Foreskin keratinocyte (primary cell): ENCODE measurements at places on chromosomes 12 and 14. TPM values are rescaled to one million over a fixed set of nuclear protein-coding genes. Genes with fewer than 3 reads are reported as not detected.

MEG3 gene
- 7.7 and 10.4 TPM in 2 replicates for polyA plus RNA-seq

TMEM30B gene
- polyA plus RNA-seq = 7.6 and 9.5 TPM in 2 replicates

RNASE3 gene
- not detected in 2 replicates for polyA plus RNA-seq

TMEM253 gene
- 1.2 and 1.4 TPM in 2 replicates for polyA plus RNA-seq

SLCO1B1 gene
- not detected in 2 replicates for polyA plus RNA-seq

FERMT2 gene
- 6.7 and 6.9 TPM in 2 replicates for polyA plus RNA-seq

ANKRD33 gene
- polyA plus RNA-seq = not detected in 2 replicates

CISTR gene
- not detected in 2 replicates for polyA plus RNA-seq

AMN gene
- polyA plus RNA-seq = 0.56 and 0.77 TPM in 2 replicates

USP44 gene
- polyA plus RNA-seq = not detected in 2 replicates

LRIG3 gene
- 4.8 and 6.6 TPM in 2 replicates for polyA plus RNA-seq

MYO1A gene
- polyA plus RNA-seq = 0.04 TPM in 1 of 2 replicates, not detected in the other

IRAK3 gene
- 0.06 and 0.09 TPM in 2 replicates for polyA plus RNA-seq

SYNDIG1L gene
- polyA plus RNA-seq = not detected in 2 replicates

GPR68 gene
- 0.70 and 2.0 TPM in 2 replicates for polyA plus RNA-seq

SLC6A15 gene
- polyA plus RNA-seq = 13.1 and 14.5 TPM in 2 replicates

PPM1H gene
- polyA plus RNA-seq = 0.01 TPM in 1 of 2 replicates, not detected in the other

CCDC196 gene
- not detected in 2 replicates for polyA plus RNA-seq

PGF gene
- polyA plus RNA-seq = 29.1 and 31.7 TPM in 2 replicates

OR4E2 gene
- not detected in 2 replicates for polyA plus RNA-seq

CCDC60 gene
- 0.06 TPM in 1 of 2 replicates, not detected in the other for polyA plus RNA-seq

ANKS1B gene
- polyA plus RNA-seq = not detected in 2 replicates

PARPBP gene
- polyA plus RNA-seq = 6.5 and 9.5 TPM in 2 replicates

ADSS1 gene
- 0.43 and 1.1 TPM in 2 replicates for polyA plus RNA-seq

KRT75 gene
- 4.9 and 7.4 TPM in 2 replicates for polyA plus RNA-seq

TTC9 gene
- 0.29 and 0.75 TPM in 2 replicates for polyA plus RNA-seq

ITGA5 gene
- 77.3 and 104 TPM in 2 replicates for polyA plus RNA-seq

HOXC4 gene
- 2.4 and 2.6 TPM in 2 replicates for polyA plus RNA-seq

EGLN3 gene
- 0.31 and 0.32 TPM in 2 replicates for polyA plus RNA-seq

SDR9C7 gene
- 0.09 TPM in 1 of 2 replicates, not detected in the other for polyA plus RNA-seq

FSCB gene
- not detected in 2 replicates for polyA plus RNA-seq

BEST3 gene
- 0.03 and 0.06 TPM in 2 replicates for polyA plus RNA-seq

RHOJ gene
- 0.03 and 0.11 TPM in 2 replicates for polyA plus RNA-seq

ERG28 gene
- polyA plus RNA-seq = 52.9 and 62.2 TPM in 2 replicates

TMBIM6 gene
- 306 and 343 TPM in 2 replicates for polyA plus RNA-seq
